Retinal pigment epithelial cell (primary cell): ENCODE measurements at places on chromosomes 16 and 17.

- no peak for DNase-seq
Measured at GRCh38 chr16:2767891-2768290, 9.2 kb downstream of the ELOB start.

DNA sequence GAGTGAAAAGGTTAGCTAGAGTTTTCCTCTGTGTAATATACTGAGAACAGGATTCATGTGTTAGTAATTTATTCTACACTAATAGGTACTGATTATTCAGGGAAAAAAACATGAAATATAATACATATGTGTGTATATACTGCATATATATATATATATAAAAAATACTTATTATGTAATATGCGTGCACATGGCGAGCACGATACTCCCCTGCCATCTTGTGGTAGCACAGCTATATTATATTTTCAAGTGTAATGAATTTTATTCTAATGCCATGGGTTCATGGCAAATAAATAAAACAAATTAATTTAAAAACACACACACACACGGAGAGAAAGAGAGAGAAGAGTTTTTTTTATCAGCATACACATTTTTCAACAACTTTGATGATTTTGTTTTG, 460.6 kb downstream of the KCNJ2 start:
- no peak for DNase-seq

DNA sequence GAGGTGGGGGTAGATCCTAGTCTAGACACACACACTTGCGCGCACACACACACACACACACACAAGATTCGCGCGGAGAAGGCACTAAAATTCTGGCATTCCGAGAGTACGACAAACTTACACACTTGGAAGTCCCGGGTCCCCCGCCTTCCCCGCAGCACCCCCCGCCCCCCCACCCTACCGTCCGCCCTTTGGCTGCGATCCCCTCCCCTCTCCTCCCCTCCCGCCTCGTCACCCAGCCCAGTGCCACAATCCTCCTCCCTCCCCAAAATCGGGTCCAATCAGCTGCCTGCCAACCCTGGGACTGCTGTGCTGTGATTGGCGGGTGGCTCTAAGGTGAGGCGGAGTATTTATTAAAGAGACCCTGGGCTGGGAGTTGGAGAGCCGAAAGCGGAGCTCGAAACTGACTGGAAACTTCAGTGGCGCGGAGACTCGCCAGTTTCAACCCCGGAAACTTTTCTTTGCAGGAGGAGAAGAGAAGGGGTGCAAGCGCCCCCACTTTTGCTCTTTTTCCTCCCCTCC, at the start of gene SOX9:
Gene SOX9 (plus strand): TSS at position 379 of the 522 bp plus-strand sequence. CDS start 372 bp downstream, outside the sequence.
- peak; percentile 95 for DNase-seq

GRCh38 chr17:1322014-1322428, 42.6 kb downstream of the TRARG1 start:
- DNase-seq: no peak
